ENCODE measurements at places on chromosomes 2 and 18.

DNA sequence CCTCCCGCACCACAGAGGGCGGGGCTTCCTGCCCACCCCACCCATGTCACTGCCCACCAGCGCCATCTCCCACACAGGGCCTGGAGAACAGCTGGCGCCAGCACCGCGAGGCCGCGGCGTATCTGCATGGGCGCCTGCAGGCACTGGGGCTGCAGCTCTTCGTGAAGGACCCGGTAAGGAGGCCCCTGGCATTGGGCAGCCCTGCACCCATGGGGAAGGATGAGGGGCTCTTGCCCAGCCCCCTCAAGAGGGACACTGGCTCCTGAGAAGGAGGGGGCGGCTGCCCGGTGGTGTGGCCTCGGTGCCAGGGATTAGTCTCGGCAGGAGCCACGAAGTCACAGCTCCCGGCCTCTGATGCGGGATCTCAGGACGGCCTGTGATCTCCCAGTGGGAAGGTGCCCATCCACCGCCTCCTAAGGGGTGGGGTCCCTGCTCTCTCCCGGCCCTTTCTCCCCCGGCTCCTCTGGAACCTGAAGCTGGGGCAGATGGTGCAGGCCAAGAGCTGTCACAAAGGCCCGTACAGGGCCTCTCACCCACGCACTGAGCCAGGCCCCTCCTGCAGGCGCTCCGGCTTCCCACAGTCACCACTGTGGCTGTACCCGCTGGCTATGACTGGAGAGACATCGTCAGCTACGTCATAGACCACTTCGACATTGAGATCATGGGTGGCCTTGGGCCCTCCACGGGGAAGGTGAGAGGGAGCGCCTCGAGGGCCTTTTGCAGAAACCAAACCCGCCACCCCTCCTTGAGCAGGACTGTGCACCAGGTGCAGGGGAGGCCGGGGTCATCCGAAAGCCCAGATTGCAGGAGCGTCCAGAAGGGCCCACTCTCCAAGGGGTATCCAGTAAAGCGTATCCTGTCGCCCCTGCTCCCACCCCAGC, 9.1 kb downstream of the AGXT start:
- no peak for DNase-seq

- DNase-seq, result no peak
Observed at GRCh38 chr2:20229322-20230113, 4.6 kb upstream of the SDC1 start.

GRCh38 chr2:98457045-98457696, 12.5 kb downstream of the INPP4A start:
- no peak for DNase-seq

GRCh38 chr2:42829671-42830440, 37.5 kb upstream of the HAAO start:
- no peak for DNase-seq

- no peak for DNase-seq
Observed at GRCh38 chr2:216588861-216589710, 44.1 kb upstream of the IGFBP2 start.

GRCh38 chr2:85698880-85699254, 4.7 kb downstream of the GNLY start:
- no peak for DNase-seq

DNA sequence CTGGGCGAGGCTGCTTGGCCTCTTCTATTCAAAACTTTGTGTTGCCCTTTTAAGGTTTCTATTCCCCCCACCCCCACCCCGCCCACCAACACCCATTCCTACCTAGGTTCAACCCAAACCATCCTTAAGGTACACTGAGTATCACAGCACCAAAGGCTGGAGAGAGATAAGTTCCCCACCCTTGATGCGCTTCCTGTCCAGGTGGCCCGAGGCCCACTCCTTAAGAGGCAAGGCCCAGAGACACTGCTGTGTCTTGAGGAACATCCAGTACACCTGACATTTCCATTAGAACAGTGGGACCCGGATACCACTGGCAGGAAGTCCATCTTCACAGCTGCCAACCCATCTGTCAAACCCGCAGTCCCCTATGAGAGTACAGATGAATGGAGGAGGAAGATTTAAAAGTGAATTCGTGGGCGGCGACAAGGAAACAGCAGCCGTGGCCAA, 277 bp upstream of the INPP1 start:
- DNase-seq, result no peak

DNA sequence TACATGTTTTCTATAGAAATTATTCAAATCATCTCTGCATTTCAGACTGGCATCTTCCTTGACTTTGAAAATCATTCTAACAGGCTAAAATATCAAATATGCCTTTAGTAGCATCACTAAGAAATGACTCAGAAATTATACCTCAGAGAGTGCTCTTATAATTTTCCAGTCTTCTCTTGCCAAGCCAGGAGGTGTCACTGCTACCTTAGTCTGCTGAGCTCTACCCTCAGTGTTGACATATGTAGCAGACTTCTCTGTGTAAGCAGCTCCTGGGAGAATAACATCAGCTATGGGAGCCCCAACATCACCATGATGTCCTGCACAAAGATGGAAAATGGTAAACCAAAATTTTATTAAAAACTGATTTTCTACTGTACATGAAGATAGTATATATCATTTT, 31.6 kb downstream of the NDUFS1 start:
- DNase-seq, result no peak

- DNase-seq, result no peak
Observed at GRCh38 chr2:233926806-233927205, 9.6 kb downstream of the TRPM8 start.

DNA sequence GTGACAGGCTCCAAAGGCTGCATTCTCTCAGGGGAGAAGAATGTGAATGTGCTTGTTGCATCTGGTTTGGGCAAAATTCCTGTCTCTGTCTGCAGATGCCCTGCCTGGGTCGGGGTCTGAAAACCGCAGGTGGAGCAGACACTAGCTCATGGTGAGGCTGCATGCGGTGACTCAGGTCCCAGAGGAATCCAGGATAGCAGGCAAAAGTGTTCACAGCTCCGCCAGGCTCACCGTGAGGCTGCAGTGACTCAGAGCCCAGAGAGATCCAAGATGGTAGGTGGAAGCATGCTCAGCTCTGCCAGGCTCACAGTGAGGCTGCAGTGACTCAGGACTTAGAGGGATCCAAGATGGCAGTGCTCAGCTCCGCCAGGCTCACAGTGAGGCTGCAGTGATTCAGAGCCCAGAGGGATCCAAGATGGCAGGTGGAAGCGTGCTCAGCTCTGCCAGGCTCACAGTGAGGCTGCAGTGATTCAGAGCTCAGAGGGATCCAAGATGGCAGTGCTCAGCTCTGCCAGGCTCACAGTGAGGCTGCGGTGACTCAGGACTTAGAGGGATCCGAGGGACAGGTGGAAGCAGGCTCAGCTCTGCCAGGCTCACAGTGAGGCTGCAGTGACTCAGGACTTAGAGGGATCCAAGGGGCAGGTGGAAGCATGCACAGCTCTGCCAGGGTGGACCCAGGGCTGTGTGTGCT, 200.5 kb downstream of the ACKR3 start:
- DNase-seq, result no peak

GRCh38 chr18:79974025-79974654, 9.7 kb downstream of the HSBP1L1 start:
- DNase-seq, result no peak

GRCh38 chr2:101704816-101705578, 7.5 kb downstream of the MAP4K4 start:
- no peak for DNase-seq

DNA sequence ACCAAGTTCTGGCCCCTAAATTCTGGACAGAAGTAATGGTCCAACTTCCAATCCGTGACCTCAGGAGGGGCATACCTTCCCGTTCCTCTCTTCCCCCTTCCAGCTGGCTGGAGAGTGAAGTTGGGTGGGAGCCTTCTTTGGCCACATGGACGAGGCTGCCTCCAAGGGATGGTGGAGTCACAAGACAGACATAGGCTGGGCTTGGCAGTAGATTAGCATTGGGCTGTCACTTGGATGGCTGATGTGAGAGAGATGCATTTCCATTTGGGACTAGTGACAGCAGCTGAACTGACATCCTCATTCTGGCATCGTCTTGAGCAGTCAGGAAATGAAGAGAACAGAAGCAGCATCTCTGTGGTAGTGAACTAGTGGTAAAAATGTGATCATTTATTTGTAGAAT, 12.6 kb downstream of the NT5DC4 start:
- no peak for DNase-seq

GRCh38 chr2:28750316-28751251, 1.0 kb upstream of the PPP1CB start:
- DNase-seq, result no peak
